ENCODE measurements at places on chromosomes 7 and 10.

- no peak for DNase-seq
Measured at GRCh38 chr10:62302760-62303159, 34.1 kb upstream of the RTKN2 start.

DNA sequence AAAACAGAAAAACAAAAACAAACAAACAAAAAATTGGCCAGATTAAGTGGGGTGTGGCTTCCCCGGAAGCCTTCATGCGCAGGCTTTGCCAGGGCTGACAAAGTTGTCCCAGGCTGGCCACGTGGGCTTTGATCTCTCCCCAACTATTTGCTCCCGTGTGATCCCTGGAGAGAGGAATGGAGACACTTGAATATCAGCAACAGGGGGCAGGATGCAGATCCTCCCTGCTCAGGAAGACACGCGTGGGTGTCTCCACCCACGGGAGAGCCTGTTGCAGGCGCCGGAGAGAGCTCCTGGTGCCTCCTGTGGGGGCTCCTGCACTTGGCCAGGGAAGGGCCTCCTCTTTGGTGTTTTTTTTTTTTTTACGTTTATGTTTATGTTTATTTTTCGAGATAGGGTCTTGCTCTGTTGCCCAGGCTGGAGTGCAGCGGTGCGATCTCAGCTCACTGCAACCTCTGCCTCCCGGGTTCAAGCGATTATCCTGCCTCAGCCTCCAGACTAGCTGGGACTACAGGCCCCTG is 19.0 kb downstream of the TRIM56 start:
- no peak for DNase-seq

- DNase-seq = peak; percentile 94
Measured at GRCh38 chr10:102009801-102010425, 46.1 kb downstream of the ARMH3 start.

- DNase-seq = peak; percentile 82
Measured at GRCh38 chr7:135801045-135801693, 52.6 kb upstream of the FAM180A start.

GRCh38 chr7:151032936-151033863 is 5.0 kb downstream of the ABCB8 start:
- no peak for DNase-seq

DNA sequence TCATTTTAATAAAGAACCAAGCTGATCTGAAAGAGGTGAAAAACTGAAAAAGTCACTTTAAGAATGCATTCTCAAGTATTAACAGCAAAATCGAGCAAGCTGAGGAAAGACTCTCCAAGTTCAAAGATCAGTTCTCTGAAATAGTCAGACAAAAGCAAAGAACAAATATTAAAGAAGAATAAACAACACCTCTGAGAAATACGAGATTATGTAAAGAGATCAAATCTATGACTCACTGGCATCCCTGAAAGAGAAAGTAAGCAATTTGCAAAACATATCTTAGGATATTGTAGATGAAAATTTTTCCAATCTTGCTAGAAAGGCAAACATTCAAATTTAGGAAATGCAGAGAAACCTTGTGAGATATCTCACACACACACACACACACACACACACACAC is 138.4 kb upstream of the HGF start:
- no peak for DNase-seq

DNA sequence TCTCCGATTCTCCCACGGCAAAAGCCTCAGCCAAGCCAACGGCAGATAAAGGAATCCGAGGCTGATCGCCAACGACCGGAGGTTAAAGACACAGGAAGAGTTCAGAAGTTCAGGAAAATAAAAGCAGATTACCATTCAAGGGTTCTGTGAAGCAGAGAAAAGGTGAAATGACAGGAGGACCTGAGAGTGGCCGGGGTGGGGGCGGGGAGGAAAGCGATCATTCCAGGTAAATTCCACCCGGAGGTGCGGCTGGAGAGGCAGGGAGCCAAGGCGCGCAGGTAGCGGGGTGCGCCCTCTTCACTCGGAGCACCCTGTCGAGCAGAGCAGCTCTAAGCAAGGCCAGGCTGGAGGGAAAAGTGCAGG is 35.3 kb upstream of the SEPHS1 start:
- DNase-seq = no peak

GRCh38 chr7:43878867-43879266 is 9.6 kb upstream of the MRPS24 start:
- DNase-seq = peak; percentile 82

GRCh38 chr10:126867567-126868365 is 37.5 kb upstream of the DOCK1 start:
- DNase-seq = peak; percentile 30

DNA sequence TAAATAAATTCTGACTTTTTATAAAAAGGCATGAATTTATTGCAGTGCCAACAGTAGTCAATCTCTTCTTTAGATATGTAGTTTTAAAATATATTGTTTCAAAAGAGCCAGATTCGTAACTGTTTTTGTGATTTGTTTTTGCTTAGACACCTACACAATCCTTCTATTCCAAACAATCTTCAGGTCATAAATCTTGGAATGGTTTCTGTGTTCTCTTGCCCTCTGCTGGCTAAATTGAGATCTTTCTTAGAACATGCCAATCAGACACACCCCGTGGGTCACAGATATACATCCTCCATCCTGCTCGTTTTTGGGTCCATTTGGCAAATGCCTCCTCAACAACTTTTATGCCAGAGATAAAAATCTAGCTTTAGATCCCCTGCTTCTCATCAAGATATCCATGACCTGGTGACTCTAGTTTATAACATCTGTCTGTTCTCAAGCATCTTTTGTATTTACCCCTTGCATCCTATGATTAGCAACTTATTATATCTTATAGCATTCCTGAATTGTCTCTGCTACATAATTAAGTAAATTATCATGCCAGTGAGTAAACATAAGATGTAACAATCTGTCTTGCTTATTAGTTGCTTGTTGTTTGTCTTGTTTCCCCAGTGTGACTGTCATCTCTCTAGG is 35.3 kb upstream of the IFRD1 start:
- DNase-seq = peak; percentile 68

DNA sequence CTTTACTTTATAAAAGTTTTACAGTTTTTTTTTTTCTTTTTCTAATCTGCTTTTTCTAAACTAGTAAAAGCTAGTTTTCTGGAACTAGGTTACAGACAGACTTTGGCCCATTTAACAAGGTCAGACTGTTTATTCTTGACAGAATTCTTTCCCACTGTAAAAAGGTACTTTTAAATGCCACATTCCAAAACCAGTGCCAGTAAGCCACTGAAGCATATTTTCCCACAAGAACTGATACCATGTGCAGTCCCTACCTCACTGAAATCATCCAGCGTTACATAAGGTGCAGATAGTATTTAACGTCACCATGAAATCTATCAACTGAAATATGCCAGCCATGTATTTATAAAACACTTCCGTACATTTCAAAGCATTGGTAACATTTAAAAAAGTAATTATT is 121.6 kb downstream of the CDK6 start:
- DNase-seq = no peak

- no peak for DNase-seq
Measured at GRCh38 chr10:348456-348855, 213.2 kb downstream of the ZMYND11 start.

DNA sequence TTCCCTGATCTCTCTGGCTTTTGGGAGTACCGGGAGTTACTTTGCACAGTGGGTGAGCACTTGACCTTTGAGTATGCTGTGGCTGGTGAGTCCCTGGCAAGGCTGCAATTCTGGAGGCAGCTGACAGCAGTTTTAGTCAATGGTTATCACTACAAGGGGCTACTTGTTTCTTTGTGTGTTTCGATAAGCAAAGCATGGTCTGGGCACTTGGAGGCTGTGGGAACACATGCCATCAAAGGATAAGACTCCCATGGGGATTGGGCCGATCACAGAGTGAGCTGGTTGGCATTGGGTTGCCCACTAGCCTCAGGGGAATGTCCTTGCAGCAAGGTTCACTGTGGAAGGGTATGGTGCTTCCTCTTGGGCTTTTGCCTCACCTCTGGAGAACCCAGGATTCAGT is 208.2 kb downstream of the SNX13 start:
- DNase-seq = no peak

- no peak for DNase-seq
Measured at GRCh38 chr7:1020849-1021251, 23.5 kb upstream of the GPR146 start.

GRCh38 chr10:78902815-78903214 is 166.0 kb upstream of the ZMIZ1 start:
- DNase-seq = no peak

GRCh38 chr10:127092916-127093315 is 103.5 kb downstream of the INSYN2A start:
- DNase-seq = no peak

DNA sequence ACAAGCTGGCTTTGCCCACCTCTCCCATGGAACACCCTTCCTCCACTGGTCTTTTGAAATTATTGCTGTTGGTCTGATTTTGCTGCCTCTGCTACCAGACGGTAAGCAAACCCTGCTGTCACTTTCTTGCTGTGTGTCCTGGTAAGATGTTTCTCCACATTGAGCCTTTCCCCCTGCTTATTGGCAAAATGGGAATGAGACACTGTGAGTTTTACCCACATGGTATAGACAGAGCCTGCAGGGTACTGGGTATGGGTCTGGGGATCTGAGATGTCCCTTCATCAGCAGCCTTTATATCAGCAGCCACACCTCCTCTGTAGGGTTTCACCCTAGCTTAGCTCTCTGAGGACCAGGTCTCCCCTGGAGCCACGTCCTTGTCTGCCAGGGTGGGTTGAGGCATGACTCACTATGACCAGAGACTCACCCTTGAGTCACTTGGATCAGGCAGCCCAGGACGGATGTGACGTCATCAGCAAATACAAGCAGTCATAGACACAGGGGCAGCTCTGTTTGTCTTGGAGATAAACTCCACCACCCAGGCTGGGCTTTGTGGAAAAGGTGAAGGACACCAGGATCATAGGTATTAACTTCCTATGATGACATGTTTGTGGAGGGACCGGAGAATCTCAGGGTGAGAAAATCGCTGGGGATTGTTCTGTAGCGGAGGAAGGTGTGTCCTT is 17.9 kb upstream of the BAIAP2L1 start:
- DNase-seq = peak; percentile 93

DNA sequence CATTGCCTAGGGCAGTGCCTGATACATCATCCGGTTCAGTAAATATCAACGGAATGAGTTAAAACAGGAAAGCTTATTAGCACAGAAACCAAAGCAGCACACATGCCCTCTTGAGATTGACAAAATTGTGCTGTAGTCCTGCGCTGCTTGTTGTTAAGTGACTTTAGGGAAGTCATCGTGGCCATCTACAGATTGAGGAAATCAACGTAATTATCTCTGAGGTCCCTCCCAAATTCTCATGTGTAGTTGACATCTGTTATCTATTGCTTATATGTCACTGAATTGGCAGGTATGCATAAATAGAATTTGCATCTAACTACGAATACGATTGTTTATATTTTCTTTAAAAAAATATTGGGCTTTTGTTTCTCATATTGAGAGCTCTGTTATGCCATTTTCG is 3.5 kb upstream of the GNB2 start:
- no peak for DNase-seq

DNA sequence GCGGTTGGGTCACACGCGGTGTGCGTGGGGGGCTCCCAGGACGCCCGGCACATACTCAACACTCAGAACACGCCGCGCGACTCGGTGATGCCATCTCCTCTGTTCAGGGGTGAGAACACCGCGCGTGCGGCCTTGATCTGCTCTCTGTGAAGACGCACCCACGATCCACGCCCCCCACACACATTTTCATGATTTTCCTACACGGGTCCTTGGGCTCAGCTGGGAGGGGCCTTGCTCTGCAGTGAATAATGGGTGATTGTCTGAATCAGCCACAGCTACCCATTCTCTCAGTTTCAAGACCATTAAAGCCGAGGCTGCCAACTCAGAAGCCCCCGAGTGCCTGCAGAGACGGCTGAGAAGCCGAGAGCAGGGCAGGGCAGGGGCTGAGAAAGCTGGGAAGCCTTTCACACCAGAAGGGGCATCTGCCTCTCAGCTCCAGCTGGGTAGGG is 54.3 kb upstream of the PDGFA start:
- DNase-seq = no peak

DNA sequence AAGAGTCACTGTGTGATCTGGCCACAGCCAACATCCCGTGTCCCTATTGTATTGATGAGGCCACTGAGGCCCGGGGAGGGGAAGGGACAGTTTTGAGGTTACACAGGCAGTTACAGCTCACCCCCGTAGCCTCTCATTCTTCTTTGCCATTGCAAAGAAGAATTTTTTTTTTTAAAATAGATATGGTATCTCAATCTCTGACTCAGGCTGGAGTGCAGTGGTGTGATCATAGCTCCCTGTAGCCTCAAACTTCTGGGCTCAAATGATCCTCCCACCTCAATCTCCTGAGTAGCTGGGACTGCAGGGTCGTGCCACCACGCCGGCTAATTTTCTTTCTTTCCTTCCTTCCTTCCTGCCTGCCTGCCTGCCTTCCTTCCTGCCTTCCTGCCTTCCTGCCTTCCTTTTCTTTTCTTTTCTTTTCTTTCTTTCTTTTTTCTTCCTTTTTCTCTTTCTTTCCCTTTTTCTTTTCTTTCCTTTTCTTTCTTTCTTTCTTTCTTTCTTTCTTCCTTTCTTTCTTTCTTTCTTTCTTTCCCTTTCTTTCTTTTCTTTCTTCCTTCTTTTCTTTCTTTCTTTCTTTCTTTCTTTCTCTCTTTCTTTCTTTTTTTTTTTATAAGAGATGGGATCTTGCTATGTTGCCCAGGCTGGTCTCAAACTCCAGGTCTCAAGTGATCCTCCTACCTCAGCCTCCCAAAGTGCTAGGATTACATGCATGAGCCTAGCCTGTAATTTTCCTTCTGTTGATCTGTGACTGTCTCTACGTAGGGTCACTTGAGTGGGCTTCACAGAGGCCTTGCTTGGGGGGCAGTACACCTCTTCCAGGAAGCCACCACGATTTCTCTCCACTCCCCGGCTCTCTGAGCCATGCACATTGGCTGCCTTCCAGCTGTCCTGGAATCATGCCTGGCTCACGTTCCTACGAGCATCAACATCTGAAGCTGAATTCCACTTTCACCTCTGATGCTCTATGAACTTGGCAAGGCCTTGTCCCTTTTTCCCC is 31.3 kb downstream of the TMEM270 start:
- DNase-seq = peak; percentile 71

DNA sequence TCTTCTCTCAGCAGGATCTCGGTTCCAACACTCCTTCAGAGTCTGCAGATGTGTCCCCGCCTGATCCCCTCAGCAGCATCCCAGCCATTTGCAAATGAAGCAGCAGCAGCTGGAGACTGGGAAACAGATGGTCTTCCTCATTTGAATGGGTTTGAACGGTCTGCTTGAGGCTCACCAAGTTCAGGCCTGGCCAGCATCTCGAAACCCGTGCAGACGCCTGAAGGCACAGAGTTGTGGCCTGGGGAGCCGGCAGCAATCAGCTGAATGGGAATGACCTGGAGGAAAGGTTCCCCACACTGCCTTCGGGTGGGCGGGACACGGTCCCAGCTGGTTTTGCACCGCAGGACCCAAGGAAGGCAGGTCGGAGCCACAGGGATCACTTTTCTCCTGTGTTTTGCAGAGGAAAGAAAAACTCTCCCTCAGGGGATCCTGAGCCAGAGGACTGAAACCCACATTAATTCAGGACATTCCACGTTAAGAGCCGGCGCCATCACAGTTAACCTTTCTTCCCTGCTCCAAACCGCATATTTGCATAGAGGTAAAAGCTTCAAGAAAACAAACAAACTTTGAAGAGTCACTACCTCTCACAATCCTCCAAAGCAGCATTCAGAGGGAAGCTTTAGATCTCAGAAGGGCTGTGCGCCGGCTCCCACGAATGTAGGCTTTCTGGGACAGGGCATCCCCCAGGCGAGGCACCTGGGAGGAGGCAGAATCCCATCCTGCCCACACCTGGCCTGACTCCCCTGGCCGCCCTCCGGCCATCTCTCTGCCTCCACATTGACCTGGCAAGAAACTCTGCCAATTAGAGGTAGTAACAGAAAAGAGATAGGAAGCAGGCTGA is 17.7 kb downstream of the FGFR2 start:
- no peak for DNase-seq

- peak; percentile 6 for DNase-seq
Measured at GRCh38 chr7:79923953-79924352, 210.7 kb upstream of the GNAI1 start.

Measured in fibroblast of pulmonary artery (primary cell).